Activated naive CD4-positive, alpha-beta T cell treated with anti-CD3 and anti-CD28 coated beads, Interleukin-2, amount 10 ng/mL, durations not matched to agents 5 hours and 36 hours (primary cell): ENCODE measurements at places on chromosomes 1 and 21. TPM values are rescaled to one million over a fixed set of nuclear protein-coding genes. Genes with fewer than 3 reads are reported as not detected.

The PLA2G2D gene
- total RNA-seq, result not detected

The TCHH gene
- total RNA-seq, result not detected

The CELSR2 gene
- 5.0 TPM for total RNA-seq

The INSRR gene
- total RNA-seq, result 0.08 TPM

The LAPTM5 gene
- 580 TPM for total RNA-seq

The SFPQ gene
- 338 TPM for total RNA-seq

The PTAFR gene
- 0.22 TPM for total RNA-seq

The BROX gene
- 53.5 TPM for total RNA-seq

The RSPH1 gene
- not detected for total RNA-seq

The LRRC3 gene
- total RNA-seq, result 4.0 TPM

The TSPAN2 gene
- 0.13 TPM for total RNA-seq

The C2CD4D gene
- 0.55 TPM for total RNA-seq

The TNFRSF9 gene
- 0.75 TPM for total RNA-seq

The IL22RA1 gene
- not detected for total RNA-seq

The TSPAN1 gene
- total RNA-seq, result not detected

The KLHDC7A gene
- not detected for total RNA-seq

The LHX4 gene
- not detected for total RNA-seq

The RNF223 gene
- not detected for total RNA-seq

The ITLN2 gene
- not detected for total RNA-seq

The OLFM3 gene
- not detected for total RNA-seq

The KRTAP11-1 gene
- not detected for total RNA-seq

The CD2 gene
- total RNA-seq, result 188 TPM

The WDR4 gene
- total RNA-seq, result 23.6 TPM

The KRTAP13-2 gene
- total RNA-seq, result not detected

The LCE2C gene
- not detected for total RNA-seq

The ANGPTL1 gene
- not detected for total RNA-seq

The ADGRB2 gene
- 0.20 TPM for total RNA-seq

The KLHDC9 gene
- total RNA-seq, result 0.63 TPM

The CFAP107 gene
- not detected for total RNA-seq

The SLAMF6 gene
- 23.8 TPM for total RNA-seq

The DIO1 gene
- total RNA-seq, result not detected

The DCDC2B gene
- total RNA-seq, result 0.14 TPM

The OR2G2 gene
- not detected for total RNA-seq

The LCE1A gene
- total RNA-seq, result not detected
